ENCODE measurements at places on chromosomes 1 and 21.

GRCh38 chr21:18104802-18105201 lies 139.8 kb upstream of the CHODL start:
- DNase-seq = no peak

DNA sequence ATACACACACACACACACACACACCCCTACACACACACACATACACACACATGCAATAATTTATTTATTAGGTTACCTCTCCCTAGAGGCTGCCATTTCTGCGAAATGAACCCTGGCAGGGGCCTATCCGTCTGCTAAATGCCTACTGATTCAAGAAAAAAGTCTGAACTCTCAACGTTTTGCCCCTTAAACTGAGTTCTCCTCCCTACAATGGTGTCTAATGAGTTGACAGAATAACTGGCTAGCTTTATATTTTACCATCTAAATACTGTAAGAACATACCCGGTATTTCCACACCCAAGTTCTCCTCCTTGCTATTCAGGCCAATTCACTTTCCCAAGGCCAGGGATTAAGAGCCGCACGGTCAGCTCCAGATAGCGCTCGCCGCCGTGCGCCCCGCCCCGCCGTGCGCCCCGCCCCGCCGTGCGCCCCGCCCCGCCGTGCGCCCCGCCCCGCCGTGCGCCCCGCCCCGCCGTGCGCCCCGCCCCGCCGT lies 339 bp upstream of the RNPC3 start:
- no peak for DNase-seq

DNA sequence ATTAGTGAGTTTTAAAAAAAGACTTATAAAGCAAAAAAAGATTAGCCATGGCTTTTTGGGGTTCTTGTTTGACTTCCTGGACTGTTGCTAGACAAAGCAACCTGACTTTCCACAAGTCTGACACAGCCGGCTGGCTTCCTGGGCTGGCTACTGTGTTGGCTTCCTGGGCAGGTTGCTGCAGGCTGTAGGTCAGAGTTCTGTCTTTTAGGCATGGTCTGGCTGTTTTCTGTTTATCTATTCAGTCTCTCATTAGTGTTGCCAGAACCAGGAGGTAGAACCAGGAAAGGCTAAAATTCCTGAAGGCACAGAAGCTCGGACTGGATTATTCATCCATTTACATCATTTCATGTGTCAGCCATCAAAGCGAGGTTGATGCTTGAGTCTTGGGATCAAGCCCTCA lies 88.6 kb upstream of the SLC35F3 start:
- DNase-seq = no peak

GRCh38 chr1:220391491-220391890 lies 119.2 kb upstream of the RAB3GAP2 start:
- DNase-seq = no peak

GRCh38 chr1:98021126-98021525 lies 100.3 kb upstream of the DPYD start:
- DNase-seq = no peak

DNA sequence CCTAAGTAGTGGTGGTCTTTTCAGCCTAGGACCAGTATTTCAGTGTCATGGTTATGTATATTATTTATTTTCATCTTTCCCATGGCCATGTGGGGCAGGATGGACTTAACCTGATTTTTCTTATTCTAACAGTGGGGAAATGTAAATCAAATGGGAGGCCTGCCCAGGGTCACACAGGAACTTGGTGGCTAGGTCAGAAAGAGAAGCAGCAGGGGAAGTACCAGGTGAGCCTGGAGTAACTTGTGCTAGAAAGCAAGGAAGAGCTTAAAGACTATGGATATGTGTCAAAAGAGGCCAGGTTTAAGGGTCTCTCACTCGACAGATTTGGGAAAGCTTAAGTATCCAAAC lies 936 bp downstream of the ZFP69B start:
- no peak for DNase-seq
